ENCODE measurements at places on chromosomes 13 and 19. TPM values are rescaled to one million over a fixed set of nuclear protein-coding genes. Genes with fewer than 3 reads are reported as not detected.

Gene SOX1
- 0.17 TPM for total RNA-seq

Gene ZNF256
- total RNA-seq = 12.3 TPM

Gene PLK5
- 0.50 TPM for total RNA-seq

Gene LAIR1
- not detected for total RNA-seq

Gene ATP4B
- total RNA-seq = not detected

Gene NBEA
- 16.3 TPM for total RNA-seq

Gene ARL11
- 0.42 TPM for total RNA-seq

Gene PRKCG
- total RNA-seq = 8.8 TPM

Gene KCTD4
- not detected for total RNA-seq

Gene PGLYRP2
- not detected for total RNA-seq

Gene TSEN34
- 29.0 TPM for total RNA-seq

Gene CYP2A7
- not detected for total RNA-seq

Gene KIR2DL4
- not detected for total RNA-seq
